ENCODE measurements at places on chromosomes 12 and 14. TPM values are rescaled to one million over a fixed set of nuclear protein-coding genes. Genes with fewer than 3 reads are reported as not detected.

GRCh38 chr14:100727086-100727872 lies 587 bp downstream of the DLK1 start:
- no peak for DNase-seq

DNA sequence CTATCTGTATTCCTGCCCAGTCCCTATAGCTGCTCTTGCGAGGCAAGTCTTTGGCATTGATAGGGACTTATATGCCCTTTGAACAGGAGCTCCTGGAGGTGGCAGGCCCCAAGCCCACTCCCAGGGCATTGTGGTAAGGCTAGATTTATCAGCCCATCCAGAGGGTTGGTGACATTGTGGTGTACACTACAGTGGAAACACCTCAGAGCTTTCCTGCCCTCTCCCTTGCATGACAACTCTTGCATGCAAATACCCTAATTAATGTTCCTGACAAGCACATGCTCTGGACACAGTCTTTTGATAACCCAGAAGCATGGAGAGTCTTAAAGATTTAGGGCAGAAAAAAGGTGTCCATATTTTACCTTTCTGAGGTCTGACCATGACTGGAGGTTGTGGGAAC lies 815 bp upstream of the RIPK3 start:
- DNase-seq, result no peak

- no peak for DNase-seq
Observed at GRCh38 chr12:121577443-121578180, 3.2 kb downstream of the KDM2B start.

Gene RASSF9
- not detected for polyA plus RNA-seq

Gene FGF23
- polyA plus RNA-seq, result not detected

Gene KRT80
- polyA plus RNA-seq, result not detected
